Omental fat pad (tissue), 4 donors: ENCODE measurements at places on chromosomes 5 and 9.

DNA sequence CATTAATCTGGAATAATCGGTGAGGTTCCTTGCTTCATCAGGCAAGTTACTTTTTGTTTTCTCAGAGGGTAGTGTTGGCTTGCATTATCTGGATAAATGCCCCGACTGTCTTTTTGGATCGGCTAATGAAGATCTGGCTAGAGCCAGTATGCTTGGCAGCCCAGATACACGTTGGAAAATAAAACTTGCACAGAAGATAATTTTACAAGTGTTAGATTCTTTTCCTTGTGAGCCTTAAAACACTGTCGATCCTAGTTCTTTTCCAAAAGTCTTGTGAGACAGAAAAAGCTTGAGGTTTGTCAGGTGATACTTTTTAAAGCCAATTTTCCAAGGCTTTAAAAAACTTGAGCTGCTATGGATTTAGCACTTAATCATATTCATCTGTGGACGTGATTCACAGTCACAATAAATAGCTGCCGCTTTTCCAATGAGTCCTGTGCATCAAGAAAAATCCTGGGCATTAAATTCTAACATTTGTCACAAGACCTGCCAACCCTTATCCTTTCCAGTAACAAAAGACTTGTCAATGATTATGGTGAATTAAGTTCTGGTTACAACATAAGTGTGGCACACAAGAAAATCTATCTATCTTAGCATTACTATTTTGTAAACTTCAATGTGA is 68.5 kb downstream of the PRLR start:
- DNase-seq: no peak

DNA sequence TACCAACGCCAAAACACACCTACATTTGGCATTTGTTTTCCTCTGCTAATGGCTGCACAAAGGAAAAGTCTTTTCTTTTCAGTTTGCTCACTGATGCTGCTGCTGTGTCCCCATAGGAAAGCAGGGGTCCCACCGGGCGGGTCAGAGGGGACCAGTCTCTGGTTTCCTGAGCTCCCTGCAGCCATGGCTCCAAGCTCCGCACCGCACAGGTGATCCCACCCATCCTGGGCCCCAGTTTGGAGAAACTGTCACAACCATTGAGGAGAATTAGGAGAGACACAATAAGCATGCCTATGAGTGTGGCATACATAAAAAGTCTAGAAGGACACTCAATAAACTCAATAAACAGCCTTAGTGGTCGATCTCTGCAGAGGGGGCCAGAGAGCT is 19.9 kb downstream of the MED10 start:
- DNase-seq: no peak

- DNase-seq: no peak
Measured at GRCh38 chr9:133759146-133759900, 21.2 kb upstream of the SARDH start.

DNA sequence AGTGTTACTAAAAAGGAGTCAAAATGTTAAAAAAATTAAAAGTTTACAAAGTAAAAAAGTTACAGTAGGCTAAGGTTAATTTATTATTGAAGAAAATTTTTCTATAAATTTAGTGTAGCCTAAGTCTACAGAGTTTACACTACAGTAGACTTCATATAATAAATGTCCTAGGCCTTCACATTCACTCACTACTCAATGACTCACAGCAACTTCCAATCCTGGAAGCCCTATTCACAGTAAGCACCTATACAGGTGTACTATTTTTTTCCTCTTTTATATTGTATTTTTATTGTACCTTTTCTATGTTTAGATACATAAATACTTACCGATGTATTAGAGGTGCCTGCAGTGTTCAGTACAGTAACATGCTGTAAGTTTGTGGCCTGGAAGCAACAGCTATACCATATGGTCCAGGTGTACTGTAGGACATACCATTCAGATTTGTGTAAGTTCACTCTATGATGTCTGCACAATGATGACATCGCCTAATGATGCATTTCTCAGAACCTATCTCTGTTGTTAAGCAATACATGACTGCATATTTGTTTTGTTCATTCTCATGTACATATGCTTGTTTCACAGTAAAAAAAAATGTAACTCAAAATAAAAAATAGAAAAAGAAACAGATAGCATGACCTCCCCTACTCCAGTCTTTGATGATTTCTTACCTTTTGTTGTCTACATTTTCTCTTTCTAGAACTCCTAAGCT is 64.7 kb downstream of the NR3C1 start:
- no peak for DNase-seq

DNA sequence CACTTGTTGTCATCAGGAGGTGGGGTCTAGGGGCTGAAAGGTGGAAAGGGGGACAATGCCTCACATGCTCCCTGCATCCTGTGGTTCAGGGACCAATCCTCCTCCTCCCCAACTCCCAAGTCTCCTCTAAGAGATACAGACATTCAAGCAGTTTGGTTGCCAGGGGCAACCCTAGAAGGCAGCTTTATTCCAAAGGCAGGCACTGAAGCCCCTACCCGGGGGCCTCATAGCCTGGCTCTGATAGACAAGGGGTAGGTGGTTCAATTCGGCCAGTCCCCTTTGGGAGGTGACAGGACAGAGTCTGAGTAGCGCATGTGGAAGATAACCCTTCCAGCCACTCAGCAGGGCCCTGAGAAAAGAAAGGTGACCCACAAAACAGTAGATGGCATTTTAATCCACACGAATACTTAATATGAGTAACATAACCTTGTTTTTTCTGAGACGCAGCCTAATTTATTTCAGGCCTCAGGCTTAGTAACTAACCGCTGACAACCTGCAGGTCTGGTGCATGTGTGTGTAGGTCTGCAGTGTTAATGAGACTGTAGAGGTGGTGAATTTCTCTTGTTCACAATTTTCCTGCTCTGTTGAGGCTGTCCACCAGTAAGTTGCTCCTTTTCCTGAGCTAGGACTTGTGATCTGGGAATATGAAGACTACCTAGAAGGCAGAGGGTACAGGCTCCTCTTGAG is 31.3 kb upstream of the HSPA9 start:
- no peak for DNase-seq

DNA sequence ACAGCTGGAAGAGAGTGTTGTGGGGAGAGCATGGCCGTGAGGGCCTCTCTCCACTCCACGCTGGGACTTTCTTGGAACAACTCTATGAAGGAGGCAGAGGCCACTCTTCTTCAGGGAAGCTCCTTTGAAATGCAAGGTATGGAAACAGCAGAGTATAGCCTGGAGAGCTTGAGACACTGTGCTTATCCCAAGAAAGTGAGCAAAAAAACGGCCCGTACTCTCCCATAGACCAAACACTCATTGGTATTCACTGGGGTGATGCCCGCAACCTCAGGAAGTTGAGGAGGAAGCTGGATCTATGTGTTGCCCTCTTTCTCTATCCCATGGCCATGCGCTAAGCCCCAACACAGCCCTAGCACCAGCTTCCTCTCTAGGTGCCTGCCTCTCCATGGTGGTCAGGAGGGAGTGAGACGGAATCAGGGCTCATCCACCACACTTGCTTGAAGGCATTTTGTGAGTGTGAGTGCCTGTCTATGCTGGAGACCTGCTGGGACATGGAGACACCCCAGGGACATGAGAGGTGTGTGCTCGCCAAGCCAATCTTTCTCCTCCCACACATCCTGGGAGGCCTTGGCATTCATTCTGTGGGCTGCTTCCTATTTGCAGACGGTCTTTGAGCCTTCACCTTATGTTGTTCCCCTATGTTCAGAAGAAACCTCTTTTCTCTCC is 616.6 kb downstream of the IRX1 start:
- no peak for DNase-seq

GRCh38 chr9:123335193-123335985 is 20.6 kb upstream of the CRB2 start:
- no peak for DNase-seq

GRCh38 chr5:88304356-88304755 is 35.7 kb upstream of the TMEM161B start:
- DNase-seq: no peak

GRCh38 chr9:111013707-111014106 is 24.6 kb downstream of the LPAR1 start:
- no peak for DNase-seq

DNA sequence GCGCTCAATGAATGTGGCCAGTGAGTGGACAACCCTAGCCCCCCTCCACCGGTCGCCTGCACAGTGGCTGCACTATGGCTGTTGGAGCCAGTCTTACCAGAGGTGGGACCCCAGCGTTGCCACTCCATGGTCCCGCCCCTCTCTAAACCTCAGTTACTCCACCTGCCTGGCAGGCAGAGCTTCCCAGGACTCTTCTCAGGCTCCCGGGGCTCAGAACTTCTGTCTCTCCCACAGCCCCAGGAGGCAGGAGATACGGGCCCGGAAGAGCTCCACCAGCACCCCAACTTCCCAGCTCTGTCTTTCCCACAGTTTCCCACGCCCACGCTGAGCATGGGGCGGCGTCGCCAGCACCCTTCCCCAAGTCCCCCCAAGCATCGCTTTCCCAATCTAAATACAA is 975 bp downstream of the RASGEF1C start:
- no peak for DNase-seq

- no peak for DNase-seq
Measured at GRCh38 chr5:34551911-34552433, 104.2 kb upstream of the RAI14 start.

DNA sequence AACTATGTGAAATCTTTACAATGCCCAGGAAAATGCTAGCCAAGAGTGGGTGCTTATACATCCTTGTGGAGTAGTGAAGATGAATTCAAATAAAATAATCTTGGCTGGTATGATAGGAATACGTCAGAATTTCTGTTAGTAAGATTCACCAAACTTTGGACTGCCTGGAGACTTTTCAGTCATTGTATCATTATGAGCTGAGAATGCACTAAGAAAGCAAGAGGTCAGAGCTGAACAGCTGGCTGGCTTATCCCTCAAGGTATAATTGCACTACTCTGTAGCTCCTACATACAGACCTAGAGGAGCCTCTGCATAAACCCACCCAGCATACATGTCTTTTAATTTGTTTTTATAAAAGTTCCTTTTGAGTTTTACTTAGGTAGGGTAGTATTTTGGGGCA is 568.5 kb upstream of the RIOK2 start:
- DNase-seq: no peak

DNA sequence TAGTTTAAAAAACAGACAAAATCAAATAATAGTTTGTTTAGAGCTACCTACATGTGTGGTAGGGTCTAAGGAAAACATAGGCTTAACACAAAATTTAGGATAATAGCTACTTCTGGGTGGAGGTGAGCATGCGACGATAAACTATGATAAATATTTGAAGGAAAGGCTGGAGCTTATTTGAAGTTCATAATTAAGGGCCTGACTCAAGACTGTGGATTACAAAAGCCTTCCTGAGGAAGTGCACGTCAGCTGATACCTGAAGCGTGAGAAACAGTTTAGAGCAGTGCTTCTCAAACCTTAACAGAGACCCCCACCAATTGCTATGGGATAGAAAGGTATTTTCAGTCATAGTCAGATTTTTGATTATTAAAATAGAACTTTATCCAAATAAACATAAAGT is 20.4 kb upstream of the UBLCP1 start:
- DNase-seq: no peak

DNA sequence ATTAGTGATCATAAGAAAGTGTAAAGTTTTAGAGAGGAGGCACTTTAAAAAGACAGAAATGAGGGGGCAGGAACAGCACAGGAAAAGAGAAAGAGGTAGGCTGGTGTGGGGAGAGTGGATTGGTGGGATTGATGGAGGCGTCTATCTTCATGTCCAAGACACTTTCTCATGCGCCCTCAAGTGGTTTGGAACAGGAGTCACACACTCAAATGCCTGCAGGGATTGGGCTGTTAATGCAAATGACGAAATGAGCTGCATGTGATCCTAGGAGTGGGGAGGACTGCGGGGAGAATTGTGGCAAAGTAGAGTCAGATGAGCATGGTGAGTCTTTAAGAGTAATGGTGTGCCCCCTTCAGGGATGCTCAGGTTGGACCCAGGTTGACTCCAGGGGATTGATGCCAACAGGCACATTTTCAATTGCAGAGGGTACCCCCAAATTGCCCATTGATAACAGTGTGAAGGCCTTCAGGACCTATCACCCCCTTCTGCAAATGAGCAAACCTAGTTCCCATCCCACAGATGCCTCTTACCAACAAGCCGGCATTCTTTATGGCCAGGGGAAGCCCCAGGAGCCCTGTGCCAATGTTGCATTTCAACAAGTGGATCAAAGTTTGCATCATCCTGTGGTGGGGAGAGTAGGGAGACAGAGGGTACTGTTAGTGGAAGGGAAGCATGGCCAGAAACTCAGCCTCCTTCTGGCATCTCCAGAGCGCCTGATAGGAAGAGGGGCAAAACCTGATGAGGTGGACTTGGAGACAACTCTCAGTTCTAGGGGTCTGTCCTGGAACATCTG is 5.3 kb downstream of the SLC36A3 start:
- no peak for DNase-seq

DNA sequence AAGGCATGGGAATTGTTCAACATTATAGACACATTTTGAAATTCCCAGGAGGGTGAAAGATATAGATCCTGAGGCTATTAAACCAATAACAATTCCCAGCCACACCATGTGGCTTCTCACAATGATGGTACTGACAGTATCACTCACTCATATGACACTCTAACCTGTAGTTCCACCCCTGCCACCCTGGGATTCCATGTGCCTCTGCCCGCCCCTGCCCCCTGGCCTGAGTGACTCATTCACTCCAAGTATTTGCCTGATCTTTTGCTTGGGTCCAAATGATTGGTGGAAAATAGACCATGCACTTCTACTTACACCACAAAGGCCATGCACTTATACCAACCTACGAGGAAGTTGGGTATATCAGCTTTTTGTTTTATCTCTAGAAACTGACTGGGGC is 305.2 kb upstream of the DAB2 start:
- DNase-seq: no peak

DNA sequence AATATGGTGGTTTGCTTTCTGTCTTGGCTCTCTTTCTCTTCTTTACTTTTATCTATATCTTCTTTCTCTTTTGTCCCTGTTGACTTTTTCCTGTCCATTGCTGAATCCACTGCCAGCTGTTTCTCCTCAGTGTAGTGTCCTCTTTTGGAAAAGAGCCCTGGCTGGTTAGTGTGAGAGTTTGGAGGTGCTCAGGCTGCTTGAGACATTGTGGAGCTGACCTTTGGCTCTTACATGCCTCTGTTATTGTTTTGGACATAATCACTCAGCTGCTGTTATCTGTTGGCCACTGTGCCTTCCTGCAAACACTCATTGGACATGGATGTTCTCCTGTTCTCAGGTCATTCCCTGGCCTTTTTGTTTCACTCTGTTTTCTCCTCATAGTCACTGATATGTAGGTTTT is 295.4 kb upstream of the RIOK2 start:
- no peak for DNase-seq
